Retinal pigment epithelial cell (primary cell): ENCODE measurements at places on chromosomes 3 and 15.

GRCh38 chr3:109553591-109554371 lies 216.4 kb upstream of the DPPA4 start:
- no peak for DNase-seq

- no peak for DNase-seq
Measured at GRCh38 chr3:152287898-152288576, 19.3 kb downstream of the MBNL1 start.

DNA sequence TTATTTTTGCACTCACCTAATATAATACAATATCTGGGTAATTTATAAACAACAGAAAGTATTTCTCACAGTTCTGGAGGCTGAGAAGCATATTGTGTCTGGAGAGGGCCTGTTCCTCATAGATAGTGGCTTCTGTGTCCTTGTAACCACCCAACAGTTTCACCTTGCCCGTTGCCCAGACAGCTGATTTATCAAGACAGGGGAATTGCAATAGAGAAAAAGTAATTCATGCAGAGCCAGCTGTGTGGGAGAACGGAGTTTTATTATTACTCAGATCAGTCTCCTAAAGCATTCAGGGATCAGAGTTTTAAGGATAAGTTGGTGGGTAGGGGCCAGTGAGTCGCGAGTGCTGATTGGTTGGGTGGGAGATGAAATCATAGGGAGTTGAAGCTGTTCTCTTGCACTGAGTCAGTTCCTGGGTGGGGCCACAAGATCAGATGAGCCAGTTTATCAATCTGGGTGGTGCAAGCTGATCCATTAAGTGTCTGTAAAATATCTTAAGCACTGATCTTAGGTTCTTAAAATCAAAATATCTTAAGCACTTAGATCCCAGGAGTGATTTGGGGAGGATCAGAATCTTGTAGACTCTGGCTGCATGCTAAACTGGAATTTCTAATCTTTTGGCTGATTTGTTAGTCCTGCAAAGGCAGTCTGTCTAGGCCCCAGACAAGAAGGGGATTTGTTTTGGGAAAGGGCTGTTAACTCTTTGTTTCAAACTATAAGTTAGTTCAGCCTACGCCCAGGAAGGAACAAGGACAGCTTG lies 33.9 kb upstream of the C15orf39 start:
- DNase-seq = no peak

DNA sequence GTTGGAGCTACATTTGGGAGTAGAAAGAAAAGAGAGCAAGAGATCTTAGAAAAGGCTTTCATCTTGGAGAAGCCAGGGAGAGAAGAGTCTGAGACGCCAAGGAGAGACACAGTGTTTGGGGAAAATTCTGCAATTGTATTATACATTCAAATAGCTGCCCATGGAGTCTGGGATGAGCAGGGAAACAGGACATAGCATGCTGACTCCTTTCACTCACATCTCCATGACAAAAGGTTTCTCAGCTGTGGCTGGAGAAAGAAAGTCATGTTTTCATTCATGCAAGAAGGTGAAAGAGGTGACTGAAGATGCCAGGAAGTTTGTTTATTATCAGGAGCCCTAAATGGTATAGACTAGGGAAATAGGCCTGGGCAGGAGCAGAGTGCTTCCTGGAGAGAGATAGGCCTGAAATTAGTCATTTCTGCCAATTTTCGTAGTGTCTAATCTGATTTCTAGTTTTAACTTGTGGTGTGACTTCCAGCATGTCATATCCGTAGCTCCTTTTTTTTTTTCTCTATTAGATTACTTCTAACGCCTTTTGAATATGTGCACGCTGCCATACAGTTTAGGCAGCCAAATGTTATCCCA lies 34.1 kb downstream of the ACP3 start:
- DNase-seq = no peak

DNA sequence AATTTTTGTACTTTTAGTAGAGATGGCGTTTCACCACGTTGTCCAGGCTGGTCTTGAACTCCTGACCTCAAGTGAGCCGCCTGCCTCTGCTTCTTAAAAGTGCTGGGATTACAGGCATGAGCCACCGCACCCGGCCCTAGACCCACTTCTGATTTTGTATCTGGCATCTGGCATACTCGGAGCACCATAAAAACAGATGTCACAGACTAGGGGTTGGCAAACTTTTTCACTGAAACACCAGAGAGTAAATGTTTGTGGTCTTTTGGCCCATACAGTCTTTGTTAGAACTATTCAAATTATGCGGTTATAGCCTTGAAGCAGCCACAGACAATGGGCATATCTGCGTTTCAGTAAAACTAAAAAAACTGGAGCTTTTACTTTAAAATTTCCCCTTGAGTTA lies 110.7 kb downstream of the TJP1 start:
- DNase-seq = no peak

DNA sequence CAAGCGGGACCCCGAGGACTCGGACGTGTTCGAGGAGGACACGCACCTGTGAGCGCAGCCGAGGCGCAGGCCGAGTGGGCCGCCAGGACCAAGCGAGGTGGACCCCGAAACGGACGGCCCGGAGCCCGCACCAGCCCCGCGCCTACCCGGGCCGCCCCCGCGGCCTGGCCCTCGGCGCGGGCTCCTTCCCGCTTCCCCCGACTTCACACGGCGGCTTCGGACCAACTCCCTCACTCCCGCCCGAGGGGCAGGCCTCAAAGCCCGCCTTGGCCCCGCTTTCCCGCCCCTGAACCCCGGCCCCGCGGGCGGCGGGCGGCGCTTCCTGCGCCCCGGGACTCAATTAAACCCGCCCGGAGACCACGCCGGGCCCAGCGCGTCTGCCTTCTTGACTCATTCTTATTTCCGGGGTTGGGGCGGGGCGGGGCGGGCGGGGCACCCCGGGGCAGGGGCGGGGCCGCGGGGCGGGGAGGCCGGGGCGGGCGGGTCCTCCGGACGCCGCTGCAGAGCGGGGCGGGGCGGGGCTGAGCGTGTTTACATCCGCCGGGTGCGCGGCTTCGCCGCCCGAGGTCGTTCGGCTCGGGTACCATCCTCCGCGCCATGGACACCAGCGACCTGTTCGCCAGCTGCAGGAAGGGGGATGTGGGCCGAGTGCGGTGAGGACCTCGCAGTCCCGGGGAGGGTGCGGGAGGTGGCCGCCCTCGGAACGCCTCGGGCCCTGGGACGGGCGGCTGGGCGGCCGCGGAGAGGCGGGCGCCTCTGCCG lies at the start of gene ABTB1:
Gene ABTB1 (plus strand): TSS at position 524 of the 762 bp plus-strand sequence. CDS start 74 bp downstream, at position 598.
- DNase-seq = no peak
